Natural killer cell (primary cell): ENCODE measurements at places on chromosomes 5 and 9.

- no peak overlapping the region for H3K4me3 ChIP-seq
- no peak for DNase-seq
- H3K27me3 ChIP-seq: no peaks in the 10 kb centered on the region
- H3K36me3 ChIP-seq: no peaks in the 10 kb centered on the region
Measured at GRCh38 chr5:4969351-4969750, 170.8 kb upstream of the ADAMTS16 start.

DNA sequence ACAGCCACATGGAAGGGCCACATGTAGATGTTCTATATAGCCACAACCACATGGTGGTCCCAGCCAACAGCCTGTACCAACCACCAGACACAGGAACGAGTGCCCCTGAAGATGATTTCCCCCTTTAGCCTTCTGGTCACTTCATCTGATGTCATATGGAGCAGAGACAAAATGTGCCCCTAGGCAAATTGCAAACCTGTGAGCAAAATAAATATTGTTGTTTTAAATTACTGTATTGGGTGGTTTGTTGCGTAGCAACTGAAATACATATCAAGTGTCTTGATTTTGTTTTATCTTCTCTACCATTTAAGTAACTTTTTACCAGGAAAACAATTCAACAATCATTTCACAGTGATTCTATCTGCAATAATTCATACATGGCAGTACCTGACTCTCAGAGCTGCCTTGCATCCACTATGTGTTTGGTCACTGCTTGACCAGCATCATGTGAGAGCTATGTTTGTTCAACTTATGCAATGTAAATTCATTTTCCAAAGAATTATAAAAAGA lies 142.5 kb upstream of the VLDLR start:
- no peak overlapping the region for H3K27ac ChIP-seq
- no peaks in the 10 kb centered on the region for H3K27me3 ChIP-seq
- H3K36me3 ChIP-seq: no peaks in the 10 kb centered on the region
- H3K4me3 ChIP-seq: no peak overlapping the region

DNA sequence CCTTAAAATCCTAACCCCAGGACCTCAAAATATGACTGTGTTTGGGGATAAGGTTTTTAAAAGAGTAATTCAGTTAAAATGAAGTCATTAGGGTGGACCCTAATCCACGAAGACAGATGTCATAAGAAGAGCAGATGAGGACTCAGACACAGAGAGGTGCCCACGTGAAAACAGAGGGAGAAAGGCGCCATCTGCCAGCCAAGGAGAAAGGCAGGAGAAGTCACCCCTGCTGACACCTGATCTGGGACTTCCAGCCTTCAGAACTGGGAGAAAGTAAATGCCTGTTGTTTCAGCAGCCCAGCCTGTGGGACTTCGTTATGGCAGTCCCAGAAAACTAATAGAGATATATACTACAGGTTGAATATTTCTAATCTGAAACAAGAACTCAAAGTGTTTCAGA lies 67.4 kb downstream of the ROR2 start:
- H3K4me1 ChIP-seq: no peaks in the 10 kb centered on the region
- H3K27ac ChIP-seq: no peak overlapping the region
- DNase-seq: no peak
- no peaks in the 10 kb centered on the region for H3K36me3 ChIP-seq
- no peaks in the 10 kb centered on the region for H3K27me3 ChIP-seq

GRCh38 chr9:1001838-1002237 lies 25.4 kb downstream of the DMRT3 start:
- no peak for DNase-seq
- no peak overlapping the region for H3K27ac ChIP-seq
- H3K27me3 ChIP-seq: no peaks in the 10 kb centered on the region
- no peak overlapping the region for H3K4me3 ChIP-seq
- H3K36me3 ChIP-seq: no peaks in the 10 kb centered on the region

GRCh38 chr5:66713998-66714397 lies 117.8 kb downstream of the MAST4 start:
- no peak overlapping the region for H3K4me3 ChIP-seq
- H3K36me3 ChIP-seq: no peaks in the 10 kb centered on the region
- no peaks in the 10 kb centered on the region for H3K4me1 ChIP-seq
- H3K27ac ChIP-seq: no peak overlapping the region
- no peak for DNase-seq

DNA sequence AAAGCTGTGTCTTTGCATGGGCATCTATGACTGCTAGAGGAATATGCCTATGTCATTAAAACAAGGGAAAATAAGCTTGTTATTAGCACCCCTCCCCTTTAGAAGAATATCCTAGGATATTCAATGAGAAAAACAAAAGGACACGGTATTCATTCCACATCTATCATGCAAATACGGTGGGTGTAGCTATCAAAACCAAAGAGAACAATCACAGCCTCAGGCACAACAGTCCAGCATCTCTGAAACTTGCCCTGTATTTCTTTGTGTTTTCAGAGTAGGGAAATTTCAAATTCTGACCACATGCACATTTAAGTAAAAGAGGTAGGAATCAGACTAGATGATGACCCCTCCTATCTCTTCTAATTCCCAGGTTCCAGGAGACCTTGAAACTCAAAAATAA lies 209.9 kb downstream of the EFNA5 start:
- no peaks in the 10 kb centered on the region for H3K27me3 ChIP-seq
- peaks cover 18% of the 10 kb centered on the region for H3K4me1 ChIP-seq
- H3K27ac ChIP-seq: no peak overlapping the region
- no peak for DNase-seq
- H3K36me3 ChIP-seq: no peaks in the 10 kb centered on the region

DNA sequence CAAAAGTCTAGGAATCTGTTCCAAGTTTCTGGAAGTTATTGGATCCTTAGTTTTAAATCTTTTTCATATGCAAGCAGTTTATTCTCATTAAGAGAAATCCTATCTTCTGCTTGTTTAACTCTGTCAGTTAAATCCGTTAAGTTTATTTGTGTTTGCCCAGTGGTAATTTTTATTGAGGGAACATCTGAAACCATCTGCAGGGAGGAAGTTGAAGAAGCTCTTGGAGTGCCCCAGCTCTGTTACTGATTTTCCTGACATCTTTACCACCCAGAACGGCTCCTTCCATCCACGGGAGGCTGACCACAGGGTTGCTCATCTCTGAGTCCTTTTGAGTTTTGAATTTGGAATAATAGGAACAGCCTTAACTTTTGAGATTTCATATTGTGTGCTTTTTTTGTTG lies 99.9 kb upstream of the ZNF618 start:
- no peaks in the 10 kb centered on the region for H3K27me3 ChIP-seq
- no peaks in the 10 kb centered on the region for H3K36me3 ChIP-seq
- H3K4me3 ChIP-seq: no peak overlapping the region
- DNase-seq: no peak

DNA sequence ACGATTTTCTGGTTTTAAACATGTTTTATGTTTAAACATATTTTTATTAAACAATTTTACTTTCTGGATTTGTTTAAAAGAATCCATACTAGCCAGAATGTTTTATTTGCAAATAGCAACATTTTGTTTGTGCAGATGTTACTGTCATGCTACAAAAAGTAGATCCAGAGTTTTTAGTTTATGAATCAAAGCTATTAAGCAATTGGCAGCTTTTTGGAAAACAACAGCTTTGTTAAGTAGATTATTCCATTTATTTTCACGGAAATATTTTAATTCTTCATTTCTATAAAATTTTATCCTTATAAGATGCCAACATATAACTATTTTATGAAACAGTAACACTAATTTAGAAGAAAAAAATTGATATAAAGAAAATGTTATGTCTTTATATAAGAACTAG lies 60.9 kb downstream of the DROSHA start:
- no peaks in the 10 kb centered on the region for H3K4me1 ChIP-seq
- no peak overlapping the region for H3K27ac ChIP-seq
- H3K36me3 ChIP-seq: peaks cover 28% of the 10 kb centered on the region
- DNase-seq: no peak

DNA sequence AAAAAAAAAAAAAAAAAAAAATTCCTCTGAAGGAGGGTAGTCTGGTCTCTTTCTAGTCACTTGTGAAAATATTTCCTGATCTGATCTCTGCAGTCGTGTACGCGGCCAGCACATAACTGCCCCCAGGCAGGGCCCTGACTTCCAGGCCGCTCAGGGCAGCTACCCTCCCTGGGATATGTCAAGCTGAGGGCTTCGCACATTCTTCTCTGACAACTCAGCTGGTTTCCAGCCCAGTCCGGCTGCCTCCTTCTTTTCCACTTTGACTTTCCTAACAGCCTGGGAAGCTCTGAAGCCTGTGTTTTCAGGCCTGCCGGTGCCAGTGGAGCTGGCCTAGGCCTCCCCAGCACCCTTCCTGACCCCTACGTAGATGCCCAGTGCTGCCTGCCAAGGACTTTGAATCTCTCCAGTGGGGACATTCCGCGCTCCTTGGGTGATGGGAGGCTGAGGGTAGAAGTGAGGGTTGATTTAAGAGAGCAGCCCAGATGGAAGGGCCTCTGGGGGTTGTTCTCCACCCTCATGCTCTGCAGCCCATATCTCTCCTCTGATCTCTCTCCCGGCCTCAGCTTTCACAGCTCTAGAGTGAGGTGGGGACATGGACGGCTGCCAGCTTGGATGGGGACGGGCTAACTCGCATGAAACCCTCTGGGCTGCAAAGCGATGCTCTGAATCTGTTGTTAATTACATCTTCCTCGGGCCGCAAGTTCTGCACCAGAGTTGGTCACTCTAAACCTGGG lies 20.7 kb downstream of the COL5A1 start:
- no peaks in the 10 kb centered on the region for H3K4me1 ChIP-seq
- no peak for DNase-seq
- no peaks in the 10 kb centered on the region for H3K27me3 ChIP-seq
- no peak overlapping the region for H3K27ac ChIP-seq

DNA sequence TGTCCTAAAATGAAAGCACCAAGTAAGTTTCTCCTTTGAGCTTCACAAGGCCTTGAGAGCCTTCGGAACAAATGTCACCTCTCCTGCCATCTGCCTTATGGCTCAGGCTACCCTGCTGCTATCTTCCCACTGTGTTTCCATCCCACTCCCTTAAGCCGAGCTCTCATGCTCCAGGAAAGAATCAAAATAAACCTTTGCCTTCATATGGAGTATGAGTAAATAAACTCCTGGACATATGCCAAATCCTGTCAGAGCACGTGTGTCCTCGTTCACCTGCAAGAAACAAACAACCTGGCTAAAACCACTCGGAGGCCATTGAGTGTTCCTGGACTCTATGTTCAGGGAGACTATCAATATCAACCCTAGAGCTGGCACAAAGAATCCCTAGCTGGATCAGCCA lies 122.3 kb upstream of the CCDC112 start:
- no peaks in the 10 kb centered on the region for H3K36me3 ChIP-seq
- H3K27me3 ChIP-seq: no peaks in the 10 kb centered on the region
- no peak for DNase-seq
- no peak overlapping the region for H3K4me3 ChIP-seq

- H3K4me3 ChIP-seq: no peak overlapping the region
- H3K36me3 ChIP-seq: no peaks in the 10 kb centered on the region
- no peak for DNase-seq
- no peaks in the 10 kb centered on the region for H3K4me1 ChIP-seq
Measured at GRCh38 chr5:123203105-123203800, 114.2 kb downstream of the PRDM6 start.

GRCh38 chr5:116747881-116748280 lies 173.3 kb upstream of the SEMA6A start:
- no peaks in the 10 kb centered on the region for H3K36me3 ChIP-seq
- no peaks in the 10 kb centered on the region for H3K4me1 ChIP-seq
- no peaks in the 10 kb centered on the region for H3K27me3 ChIP-seq
- H3K27ac ChIP-seq: no peak overlapping the region

- no peaks in the 10 kb centered on the region for H3K27me3 ChIP-seq
- H3K4me3 ChIP-seq: no peak overlapping the region
- H3K36me3 ChIP-seq: no peaks in the 10 kb centered on the region
Measured at GRCh38 chr5:6861667-6862066, 148.4 kb downstream of the TENT4A start.

DNA sequence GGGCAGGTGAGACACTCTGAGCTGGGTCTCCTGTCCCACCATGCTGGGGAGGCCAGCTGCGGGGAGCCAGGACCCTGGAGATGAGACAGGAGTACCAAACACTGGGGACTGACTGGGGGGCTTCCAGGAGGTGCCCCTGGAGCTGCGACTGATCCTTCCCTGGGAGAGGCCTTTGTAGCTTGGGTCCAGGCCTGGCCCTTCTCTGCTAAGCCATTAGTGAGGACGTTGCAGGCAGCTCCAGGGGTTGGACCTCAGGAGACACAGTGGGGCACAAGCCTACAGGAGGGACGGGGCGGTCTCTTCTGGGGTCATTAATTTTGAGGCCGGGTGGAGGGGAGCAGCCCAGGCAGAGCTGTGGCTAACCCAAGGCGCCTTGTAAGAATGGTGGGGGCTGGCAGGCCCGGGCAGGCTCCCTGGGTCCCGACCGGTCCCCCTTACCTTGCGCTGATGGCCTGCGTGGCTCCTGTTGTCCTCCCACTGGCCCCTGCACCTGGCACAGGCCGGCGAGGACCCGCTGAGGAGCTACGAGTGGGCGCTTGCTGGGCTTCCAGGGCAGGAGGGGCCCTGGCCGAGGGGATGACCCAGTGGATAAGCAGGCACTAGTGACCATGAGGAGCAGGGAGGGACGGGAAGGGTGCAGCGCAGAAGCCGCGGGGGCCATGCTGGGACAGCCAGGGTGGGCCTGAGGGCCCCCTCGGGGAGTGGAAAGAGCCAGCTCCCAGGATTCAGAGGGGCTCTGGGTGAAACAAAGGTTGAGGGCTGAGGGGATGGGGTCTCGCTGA lies 5.1 kb downstream of the MRPS2 start:
- peaks cover 15% of the 10 kb centered on the region for H3K4me1 ChIP-seq
- H3K27me3 ChIP-seq: no peaks in the 10 kb centered on the region
- H3K27ac ChIP-seq: no peak overlapping the region

GRCh38 chr5:174348311-174348981 lies 302.9 kb downstream of the NSG2 start:
- no peak overlapping the region for H3K27ac ChIP-seq
- H3K4me3 ChIP-seq: no peak overlapping the region
- H3K36me3 ChIP-seq: no peaks in the 10 kb centered on the region
- DNase-seq: no peak

DNA sequence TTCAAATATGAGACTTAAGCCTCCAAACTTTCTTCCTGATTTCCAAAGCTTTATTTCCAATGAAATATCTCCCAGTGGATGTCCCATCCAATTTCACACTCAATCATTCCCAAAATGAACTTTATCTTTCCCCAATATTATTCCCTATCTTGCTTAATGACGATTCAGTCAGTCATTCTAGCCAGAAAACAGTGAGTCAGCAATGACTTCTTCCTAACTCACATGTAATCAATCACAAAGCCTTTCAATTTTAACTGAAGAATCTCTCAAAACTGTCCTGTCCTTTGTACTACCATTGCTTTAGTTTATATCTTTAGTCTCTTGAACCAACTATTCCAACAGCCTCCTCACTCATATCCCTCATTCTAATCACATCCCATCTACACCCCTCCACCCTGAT lies 34.9 kb downstream of the NSA2 start:
- DNase-seq: no peak
- H3K4me3 ChIP-seq: no peak overlapping the region
- peaks cover 3% of the 10 kb centered on the region for H3K36me3 ChIP-seq
- H3K4me1 ChIP-seq: no peaks in the 10 kb centered on the region
- no peak overlapping the region for H3K27ac ChIP-seq
- no peaks in the 10 kb centered on the region for H3K27me3 ChIP-seq

DNA sequence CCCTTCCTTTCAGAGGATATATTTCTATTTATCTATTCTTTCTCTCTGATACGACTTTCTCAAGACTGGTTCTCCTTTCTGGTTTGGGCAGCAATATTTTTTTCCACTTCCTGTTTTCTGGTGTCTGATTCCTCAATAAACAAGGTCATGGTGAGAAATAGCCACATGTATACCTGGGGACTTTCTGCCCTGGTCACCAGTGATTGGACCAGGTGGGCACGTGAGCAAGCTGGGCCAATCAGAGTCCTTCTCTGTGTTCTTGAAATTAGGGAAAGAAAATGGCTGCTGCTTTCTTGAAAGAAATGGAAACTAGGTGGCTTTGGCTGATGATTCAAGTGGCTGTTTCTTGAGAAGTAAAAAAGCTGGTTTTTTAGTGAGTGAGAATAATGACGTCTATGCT lies 18.4 kb upstream of the GSN start:
- H3K36me3 ChIP-seq: no peaks in the 10 kb centered on the region
- H3K27ac ChIP-seq: no peak overlapping the region
- no peaks in the 10 kb centered on the region for H3K4me1 ChIP-seq
- no peaks in the 10 kb centered on the region for H3K27me3 ChIP-seq
- H3K4me3 ChIP-seq: no peak overlapping the region
